Stimulated activated CD4-positive, alpha-beta T cell treated with anti-CD3 and anti-CD28 coated beads, Interleukin-1b, Interleukin-23, amount 100 ng/mL, for 1 hour (primary cell): ENCODE measurements at places on chromosomes 13 and 19.

GRCh38 chr13:98846521-98846920 lies 94.0 kb upstream of the SLC15A1 start:
- no peak for DNase-seq

GRCh38 chr13:51158880-51159518 lies 47.9 kb upstream of the C13orf42 start:
- no peak for DNase-seq

DNA sequence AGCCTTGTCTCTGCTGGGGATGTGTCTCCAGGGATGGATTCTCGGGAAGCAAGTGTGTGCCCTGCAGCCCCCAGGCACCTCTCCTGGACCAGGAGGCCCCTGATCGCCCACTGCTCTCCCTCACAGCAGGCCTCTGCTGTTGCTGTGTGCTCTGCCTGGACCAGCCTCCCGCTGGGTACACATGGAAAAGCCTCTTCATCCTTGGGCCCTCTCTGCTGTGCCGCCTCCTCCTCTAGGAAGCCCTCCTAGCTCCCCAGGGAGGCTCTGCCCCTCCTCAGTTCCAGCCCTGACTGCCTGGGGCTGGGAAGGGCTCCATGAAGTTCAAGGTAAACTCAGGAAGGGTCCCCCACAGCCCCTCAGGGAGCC lies 12.0 kb downstream of the NDUFA11 start:
- DNase-seq = no peak

DNA sequence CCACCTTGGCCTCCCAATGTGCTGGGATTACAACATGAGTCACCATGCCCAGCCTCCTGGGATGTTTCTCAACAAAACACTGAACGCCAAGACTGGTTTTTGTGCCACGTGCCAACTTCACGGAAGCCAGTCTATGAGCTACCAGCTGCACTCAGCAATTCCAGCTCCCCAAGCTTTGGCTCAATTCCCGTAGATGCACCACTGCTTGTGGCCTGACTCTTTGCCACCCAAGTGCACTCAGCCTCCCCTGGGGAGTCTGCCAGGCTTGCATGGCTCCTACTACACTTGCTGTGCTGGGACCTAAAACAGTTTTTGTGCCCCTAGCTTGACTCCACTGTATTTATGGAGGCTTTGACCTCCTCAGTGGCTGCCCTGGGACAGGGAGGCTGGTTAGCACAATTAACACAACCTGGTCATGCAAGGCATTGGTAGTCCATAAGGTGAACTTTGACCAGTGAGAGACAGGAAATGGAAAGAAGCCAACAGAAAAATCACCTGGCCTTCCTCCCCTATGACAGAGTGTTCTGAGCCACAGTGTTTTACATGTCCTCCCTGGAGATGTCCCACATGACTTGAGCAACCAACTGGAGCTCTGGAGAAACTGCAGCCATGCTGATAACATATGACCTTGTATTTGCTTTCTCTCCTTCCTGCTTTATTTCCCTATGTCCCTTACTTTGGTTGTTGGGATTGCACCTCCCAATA lies 1173.1 kb downstream of the UQCRFS1 start:
- no peak for DNase-seq

DNA sequence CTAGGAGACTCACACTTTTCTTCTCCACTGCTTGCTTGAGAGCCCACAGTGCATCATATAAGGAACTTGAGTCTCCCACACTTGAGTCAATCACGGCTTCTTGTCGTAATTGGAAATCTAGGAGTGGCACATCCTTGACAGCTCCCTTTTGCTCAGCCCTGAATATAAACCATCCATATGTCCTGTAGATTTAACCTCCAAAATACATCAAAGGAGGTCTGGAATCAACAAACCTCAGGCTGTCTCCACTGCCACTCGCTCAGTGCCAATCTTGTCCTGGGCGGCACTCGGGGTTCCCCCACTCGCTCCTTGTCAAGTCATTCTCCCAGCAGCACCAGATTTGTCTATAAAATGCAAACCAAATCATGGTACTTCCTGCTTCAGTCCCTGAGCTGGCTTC lies 84.4 kb upstream of the UQCRFS1 start:
- DNase-seq = no peak

- no peak for DNase-seq
These were observed 89.8 kb upstream of the MYCBP2 start for GRCh38 chr13:77416666-77417212.

GRCh38 chr13:42656958-42657357 lies 83.0 kb downstream of the TNFSF11 start:
- DNase-seq = no peak

DNA sequence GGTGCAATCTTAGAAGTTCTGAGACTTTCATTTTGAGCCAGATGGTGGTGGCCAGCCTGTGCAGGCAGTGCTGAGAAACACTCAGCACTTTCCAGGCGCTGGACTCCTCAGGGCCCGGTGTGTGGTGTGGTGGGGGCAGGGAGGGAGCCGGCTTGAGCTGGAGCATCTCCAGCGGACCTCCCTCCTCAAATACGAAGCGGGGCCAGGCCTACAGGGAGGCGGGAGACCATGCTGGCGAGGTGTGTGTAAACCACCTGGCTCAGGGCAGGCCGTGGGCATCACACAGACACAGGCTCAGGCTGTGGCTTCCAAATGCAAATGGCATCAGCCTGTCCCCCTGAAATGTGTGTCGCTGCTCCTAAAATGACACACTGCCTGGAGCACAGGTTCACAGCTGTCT lies 33.3 kb upstream of the RANBP3 start:
- no peak for DNase-seq

DNA sequence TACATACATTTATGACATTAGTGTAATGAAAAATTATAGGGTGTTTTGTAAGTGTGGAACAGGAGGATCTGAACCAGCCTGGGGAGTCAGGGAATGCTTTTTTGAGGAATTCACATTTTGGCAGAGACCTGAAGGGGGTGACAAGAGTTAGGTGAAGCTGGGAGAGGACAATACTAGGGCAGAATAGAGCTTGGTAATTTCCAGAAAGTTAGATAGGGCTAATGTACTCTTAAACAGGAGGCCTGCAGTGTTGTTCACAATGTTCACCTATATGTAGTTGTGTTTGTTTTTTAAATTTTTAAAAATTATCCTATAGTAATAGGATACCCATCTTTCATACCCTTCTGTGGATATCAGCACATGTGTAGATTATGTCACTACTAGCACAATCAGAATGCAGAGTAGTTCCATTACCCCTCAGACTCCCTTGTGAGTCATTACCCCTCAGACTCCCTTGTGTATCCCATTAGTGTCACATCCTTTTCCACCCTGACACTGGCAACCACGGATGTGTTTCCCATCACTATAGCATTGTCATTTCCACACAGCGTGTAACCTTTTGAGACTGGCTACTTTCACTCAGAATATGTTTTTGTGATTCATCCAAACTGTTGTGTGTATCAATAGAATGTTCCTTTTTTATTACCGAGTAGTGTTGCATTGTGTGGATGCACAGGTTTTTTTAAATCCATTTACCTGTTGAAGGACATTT lies 43.1 kb downstream of the PCCA start:
- no peak for DNase-seq

DNA sequence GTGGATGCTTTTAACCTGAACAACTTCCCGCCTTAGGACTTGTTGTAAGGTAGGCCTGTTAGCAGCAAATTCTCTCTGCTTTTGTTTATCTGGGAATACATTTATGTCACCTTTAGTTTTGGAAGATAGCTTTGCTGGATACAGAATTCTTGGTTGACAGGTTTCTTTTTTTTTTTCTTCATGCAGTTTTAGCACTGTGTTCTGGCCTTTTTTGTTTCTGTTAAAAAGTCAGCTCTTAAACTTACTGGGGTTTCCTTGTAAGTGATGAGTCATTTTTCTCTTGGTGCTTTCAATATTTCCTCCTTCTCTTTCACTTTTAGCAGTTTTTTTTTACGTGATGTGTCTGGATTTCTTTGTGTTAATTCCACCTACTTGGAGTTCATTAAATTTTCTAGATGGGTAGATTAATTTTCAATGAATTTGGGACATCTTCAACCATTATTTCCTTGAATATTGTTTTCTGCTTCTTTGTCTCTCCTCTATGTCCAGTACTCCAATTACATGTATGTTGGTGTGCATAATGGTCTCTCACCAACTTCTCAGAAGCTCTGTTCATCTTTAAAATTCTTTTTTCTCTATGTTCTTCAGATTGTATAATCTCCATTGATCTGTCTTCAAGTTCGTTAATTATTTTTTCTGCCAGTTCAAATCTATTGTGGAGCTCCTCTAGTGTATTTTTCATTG lies 188.2 kb upstream of the ZNF536 start:
- no peak for DNase-seq

DNA sequence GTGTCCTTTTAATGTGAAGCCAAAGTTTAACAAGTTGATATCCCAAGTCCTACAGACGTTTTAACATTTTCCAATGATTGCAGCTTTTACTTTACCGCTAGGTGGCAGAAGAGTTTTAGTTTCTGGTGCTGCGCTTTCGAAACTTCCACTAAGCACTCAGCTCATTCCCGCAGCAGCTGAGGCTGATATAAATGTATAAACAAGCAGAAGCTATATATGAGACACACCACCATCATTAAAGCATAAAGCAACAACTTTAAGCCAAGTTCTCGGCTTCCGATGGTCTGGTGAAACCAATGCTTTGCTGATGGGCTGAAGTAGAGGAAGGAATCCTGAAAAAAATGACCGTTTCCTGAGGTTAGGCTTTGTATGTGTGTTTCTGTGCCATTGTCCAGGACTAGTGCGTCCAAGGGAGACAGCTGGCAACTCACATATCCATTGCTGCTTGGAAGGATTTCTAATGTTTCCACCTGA lies 753.9 kb downstream of the OLFM4 start:
- no peak for DNase-seq

- DNase-seq = no peak
These were observed 1644.1 kb downstream of the SLITRK5 start for GRCh38 chr13:89315287-89315686.

DNA sequence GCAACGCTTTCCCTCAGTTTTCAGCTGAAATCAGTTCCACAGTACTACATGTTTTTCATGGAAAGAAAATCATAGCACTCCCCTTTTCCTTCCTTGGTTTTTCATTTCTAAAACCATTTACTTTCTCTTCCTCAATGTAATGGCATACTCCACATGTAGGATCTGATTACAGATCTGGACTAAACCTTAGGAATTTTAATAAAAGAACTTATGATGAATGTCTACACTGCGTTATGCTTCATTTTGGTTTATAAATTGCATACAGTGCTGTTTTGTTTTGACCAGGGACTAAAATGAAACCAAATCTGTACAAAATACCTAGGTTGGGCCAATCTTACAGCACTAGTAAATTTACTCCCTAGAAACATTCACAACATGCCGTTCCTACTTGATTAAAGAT lies 589.9 kb downstream of the TBC1D4 start:
- DNase-seq = no peak

GRCh38 chr19:34957830-34958751 lies 5.9 kb downstream of the ZNF792 start:
- no peak for DNase-seq

- no peak for DNase-seq
These were observed 680.9 kb upstream of the SGCG start for GRCh38 chr13:22499919-22500318.

DNA sequence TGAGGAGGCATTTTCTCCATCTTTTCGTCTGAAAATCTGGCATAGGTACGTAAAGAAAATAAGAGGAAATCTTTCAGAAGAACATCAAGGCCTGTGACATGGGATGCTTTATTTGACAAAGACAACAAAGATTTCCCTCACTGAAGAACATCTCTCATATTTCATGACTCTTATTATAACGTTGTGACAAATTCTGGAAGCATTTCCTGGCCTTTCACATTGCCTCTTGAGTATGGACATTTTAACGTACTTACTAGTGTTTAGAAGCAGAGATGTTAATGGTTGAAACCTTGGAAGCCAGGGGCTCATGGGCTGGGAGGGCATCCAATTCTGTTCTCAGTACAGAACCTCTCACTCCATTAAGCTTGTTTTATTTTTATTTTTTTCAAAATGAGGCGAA lies 210.8 kb downstream of the DCT start:
- no peak for DNase-seq

GRCh38 chr13:36166046-36166445 lies 34.9 kb upstream of the DCLK1 start:
- DNase-seq = no peak

- DNase-seq = no peak
These were observed 900 bp downstream of the PPP1R13L start for GRCh38 chr19:45403781-45404556.

DNA sequence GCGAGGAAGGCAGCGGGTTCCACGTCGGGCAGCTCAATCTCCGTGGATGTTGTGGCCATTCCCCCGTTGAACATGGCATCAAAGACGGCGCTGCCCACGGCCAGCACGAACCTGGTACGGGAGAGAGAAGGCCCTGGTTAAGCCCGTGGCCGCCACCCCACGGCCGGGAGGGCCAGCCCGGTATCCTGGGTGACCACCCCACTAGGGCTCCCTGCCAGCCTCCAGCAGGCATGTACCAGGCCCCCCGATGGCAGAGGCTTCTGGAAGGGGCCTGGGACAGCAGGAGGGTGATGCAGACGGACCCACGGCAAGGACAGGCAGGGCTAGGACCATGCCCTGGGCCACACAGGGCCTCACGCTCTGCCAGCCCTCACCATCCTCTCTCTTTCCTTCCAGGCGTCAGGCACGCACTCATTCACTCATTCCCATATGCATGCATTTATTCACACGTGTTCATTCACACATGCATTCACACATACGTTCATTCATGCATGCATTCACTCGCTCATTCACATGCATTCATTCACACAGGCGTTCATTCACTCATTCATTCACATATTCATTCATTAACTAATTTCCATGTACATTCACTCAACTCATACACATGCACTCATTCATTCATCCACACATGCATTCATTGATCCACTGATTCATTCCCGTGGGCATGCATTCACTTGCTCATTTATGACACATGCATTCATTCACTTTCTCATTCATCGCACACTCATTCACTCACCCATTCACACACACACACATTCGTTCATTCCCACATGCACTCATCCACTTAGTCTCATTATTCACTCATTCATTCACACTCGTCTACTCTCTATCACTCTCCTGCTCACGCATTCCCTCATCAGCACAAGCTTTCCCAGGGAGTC lies 17.9 kb downstream of the BTBD2 start:
- DNase-seq = no peak
